ENCODE measurements at places on chromosomes 12 and 14. TPM values are rescaled to one million over a fixed set of nuclear protein-coding genes. Genes with fewer than 3 reads are reported as not detected.

DNA sequence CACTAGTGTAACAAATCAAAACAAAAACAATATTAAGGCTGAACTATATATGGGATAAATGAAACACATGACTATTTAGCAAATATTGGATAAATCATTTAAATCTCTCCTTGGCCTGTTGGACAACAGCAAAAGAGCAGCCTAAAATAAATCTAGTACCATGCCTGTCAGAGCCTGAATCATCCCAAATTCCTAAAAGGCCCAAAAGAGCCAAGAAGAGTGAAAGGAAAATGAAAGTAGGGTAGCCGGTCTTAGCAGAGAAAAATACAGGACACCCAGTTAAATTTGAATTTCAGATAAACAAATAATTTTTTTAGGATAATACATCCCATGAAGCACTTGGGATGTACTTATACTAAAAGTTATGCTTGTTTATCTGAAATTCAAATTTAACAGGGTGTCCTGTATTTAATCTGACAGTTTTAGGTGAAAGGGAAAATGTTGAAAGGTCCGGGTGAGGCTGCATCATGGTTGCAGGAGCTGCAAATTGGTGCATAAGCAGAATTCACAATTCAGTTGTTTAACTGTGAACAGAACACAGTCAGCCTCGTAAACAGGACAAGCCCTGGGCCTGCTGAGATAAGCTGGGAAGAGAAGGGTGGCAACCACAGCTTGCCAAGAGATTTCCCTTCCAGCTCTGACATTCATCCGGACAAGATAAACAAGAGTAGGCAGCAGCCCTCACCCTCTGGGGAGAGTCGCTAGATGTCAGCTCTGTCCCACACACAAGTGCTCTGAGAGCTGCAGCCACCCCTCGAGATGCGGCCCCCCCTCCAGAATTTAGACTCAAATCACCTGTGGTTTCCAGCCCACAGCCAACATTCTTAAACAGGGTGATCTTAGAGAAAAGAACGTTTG is 30.3 kb downstream of the DMAC2L start:
- DNase-seq: peak; percentile 90

GRCh38 chr14:33504246-33505099 is 446.4 kb downstream of the EGLN3 start:
- DNase-seq: no peak

DNA sequence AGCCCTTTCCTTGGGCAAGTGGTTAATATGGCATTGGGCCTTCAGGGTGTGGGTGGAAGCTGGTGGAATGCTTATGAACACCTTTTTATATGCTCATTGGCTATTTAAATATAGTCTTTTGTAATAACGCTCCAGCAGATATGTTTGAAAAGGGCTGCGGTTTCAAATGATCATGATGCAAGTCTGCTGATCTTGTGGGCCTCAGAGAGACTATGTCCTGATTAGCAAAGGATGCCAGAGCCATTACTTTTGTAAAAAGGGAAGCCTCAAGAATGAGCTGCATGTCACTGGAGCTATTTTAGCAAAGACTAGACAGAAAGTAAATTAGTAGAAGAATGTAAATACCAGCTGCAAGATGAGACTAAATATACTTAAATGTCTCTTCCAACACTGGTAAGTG is 200.5 kb downstream of the GXYLT1 start:
- peak; percentile 27 for DNase-seq

DNA sequence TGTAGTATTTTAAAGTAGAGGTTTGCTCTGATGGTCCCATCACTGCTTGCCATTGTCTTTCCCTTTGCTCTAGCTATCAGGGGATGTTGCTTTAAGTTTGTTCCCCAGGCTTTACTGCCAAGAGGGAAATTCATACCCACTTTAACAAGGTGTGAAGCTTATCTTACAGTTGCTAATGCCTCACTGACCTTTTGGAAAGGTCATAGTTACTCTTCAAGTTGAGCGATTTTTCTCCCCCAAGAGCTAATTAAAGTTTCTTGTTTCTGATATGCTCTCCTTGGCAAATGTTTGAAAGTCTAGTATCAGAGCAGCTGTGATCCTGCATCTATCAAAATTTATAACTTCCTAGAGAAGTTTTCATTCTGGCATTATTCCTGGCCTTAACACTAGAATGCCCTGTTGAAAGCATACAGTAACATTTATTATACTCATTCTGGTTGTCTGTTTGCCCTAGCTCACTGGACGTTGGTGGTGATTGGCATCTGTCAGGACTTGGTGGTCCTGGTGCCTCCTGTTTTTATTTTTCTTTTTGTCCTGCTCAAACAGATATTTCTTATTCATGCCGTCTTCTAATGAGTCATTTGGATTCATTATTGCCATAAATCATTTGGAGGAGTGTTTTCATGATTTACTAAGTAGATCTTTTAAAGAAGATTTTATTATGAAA is 8.1 kb downstream of the ATP2A2 start:
- no peak for DNase-seq

GRCh38 chr12:64088431-64089349 is 133.4 kb downstream of the KICS2 start:
- peak; percentile 97 for DNase-seq

- DNase-seq: no peak
These were observed 14.5 kb upstream of the TFCP2 start for GRCh38 chr12:51187370-51187987.

DNA sequence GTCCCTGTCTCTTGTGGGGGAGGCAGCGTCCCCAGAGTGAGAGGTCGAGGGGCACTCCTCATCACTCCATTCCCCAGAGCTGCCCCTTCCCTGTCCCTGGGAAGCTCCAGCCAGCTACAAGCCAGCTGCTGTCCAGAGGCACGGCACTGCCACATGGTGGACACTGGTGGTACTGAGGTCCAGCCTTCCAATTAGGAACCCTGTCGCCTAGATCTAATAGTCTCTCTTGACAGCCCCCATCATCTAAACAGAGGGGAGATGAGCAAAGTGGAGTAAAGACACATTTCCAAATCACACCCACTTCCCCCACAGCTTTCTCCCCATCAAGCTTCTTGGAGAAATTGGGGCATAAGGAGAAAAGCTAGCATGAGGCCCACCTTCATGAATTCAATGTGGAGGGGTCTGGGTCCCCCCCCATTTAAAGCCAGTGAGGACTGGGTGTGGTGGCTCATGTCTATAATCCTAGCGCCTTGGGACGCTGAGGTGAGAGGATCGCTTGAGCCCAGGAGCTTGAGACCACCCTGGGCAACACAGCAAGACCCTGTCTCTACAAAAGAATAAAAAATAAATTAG is 2.1 kb upstream of the INHBE start:
- DNase-seq: peak; percentile 63

- no peak for DNase-seq
These were observed 19.9 kb downstream of the MOK start for GRCh38 chr14:102285106-102285505.

DNA sequence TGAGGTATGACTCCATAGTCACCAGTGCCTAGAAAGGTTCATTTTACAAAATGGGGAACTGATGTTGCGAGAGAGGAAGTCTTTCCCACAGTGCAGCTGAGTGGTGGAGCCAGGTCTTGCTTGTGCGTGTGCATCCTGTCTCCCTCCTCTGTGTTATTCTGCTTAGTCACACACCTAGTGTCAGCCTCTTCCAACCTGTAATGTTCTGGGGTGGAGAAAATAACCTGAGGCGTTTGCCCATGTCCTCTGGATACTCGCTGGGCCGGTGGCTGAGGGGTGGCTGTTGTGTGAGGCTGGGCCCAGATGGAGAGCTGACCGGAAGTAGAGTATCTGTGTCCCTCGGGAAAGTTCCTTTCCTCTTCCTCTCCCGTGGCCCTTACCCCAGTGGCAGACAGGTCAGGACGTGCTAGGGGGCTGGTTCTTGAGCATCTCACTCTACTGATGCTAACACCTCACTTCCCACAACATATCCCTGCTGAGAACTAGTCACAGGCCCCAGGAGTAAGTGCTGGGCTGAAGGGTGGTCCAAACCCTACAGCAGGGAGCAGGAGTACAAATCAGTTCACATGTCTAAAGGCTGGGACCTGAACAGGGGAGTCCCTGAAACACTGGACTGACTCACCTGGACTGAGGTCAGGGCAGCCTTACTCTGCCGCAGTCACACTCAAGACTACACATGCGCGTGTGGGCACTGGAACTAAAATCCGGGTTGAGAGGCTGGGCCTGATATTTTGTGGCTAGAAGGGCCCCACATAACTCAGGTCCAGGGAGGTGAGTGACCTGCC is 7.0 kb downstream of the MLF2 start:
- DNase-seq: peak; percentile 39

- no peak for DNase-seq
These were observed 1236.5 kb downstream of the SLC16A7 start for GRCh38 chr12:60832290-60832689.

GRCh38 chr12:63843721-63844390 is 644 bp upstream of the SRGAP1 start:
- peak; percentile 90 for DNase-seq

DNA sequence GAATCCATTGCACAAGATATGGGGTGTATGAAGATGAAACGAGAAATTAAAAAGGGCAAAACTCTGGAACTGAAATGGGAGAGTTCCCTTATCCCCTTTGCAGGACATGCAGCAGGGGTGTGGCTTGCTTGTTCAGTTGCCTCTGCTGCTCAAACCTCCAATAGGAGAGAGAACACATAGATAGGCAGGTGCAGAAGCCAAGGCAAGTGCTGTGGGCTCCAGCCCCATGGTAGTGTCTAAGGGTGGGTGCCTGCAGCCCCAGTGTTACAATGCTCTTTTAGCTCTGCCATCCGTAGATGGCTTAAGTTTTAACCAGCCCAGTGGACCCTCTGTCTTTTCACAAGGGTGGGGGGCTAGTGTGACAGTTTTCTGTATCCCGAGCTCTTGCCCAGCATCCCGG is 69.7 kb downstream of the CMAS start:
- DNase-seq: no peak

DNA sequence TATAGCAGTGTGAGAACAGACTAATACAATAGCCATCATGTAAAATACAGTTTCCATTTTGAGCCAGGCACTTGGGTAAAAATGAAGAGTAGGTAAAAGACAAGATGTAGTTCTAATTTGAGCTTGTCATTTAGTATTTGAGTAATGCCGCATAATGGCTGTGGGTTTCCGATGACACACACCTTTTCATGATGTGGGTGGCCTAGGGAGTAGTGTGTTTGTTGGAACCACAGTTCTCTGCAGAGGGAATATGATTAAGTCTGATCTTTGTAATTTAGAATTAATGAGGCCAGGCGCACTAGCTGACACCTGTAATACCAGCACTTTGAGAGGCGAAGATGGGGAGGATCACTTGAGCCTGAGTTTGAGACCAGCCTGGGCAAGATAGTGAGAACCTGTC is 61.8 kb downstream of the RCOR1 start:
- DNase-seq: peak; percentile 70

DNA sequence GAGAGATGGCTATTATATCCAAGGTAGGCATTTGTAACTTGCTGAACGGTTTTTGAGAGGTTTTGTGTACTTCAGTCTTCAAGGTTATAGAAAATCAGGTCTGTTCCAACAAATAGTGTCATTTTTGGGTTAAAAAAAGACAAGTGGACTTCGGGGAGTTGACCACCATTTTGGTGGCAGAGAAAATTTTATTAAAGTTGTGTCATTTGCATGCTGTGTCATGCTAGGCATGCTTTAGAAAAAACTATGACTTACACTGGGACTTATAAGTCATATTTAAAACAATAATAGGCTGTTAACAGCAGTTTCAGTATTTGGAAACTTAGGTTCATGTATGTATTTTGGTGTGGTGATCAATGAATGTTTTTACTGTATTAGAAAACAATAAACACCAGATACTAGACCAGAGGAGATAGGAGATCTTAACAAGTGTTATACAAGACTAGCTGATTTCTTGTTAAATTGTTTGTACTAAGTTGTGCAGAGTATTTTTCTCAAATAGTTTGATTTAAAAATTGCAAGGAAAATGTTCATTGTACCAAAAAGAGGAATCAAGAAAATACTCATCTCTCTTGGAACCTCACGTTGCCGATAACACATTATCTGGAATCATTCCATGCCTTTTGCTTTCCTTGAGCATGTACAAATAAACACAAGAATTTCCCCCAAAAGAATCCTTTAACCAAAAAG is 1.4 kb downstream of the RAN start:
- DNase-seq: no peak

DNA sequence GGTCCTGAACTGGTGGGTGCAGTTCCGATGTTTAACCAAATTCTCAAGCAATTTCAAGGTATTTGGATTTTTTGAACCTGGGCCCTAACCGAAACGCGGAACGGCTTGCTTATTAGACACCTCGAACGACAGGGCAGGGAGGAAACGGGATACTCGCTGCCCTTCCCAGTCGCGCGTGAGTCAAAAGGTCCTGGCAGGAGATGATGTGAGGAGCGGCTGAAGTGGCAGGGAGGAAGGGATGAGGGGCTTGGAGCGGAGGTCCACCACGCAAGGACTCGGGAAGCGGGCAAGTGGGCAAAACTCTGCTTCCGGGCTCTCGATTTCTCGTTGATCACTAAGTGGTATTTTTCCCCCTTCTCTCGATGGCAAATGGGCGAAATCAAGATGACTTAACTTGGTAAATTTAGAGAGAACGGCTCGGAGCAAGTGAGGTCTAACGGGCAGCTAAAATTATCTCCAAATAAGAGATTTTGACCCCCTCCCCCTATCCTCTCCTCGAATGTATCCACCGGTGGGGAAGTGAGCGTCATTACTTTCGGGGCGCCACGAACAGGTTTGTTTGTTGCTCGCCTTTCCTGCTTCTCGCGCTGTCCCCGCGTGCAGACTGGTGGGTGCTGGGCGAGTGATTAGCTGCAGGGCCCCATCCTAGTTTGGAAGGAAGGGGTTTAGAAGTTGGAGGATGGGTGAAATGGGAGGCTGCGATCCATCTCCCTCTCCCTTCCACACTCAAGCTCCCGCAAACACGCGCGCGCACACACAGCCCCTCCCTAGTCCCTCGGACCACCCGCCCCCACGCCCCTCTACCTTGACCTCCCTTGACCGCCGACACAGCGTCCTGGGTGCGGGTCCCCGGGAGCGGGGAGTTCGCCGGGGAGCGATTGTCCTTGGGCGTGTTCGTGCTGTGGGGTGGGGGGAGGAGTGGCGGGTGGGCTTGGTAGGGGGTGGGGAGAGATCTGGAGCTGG is 986 bp upstream of the NTF3 start:
- no peak for DNase-seq

- peak; percentile 99 for DNase-seq
These were observed 55.0 kb upstream of the BICD1 start for GRCh38 chr12:32051511-32052211.

GRCh38 chr14:31025367-31026076 is at the start of gene AP4S1:
AP4S1 (plus strand) TSS chr14:31025649; CDS start chr14:31066197, 40,548 bp downstream.
- DNase-seq: peak; percentile 40

SYNE2 gene
- 36.0 TPM for total RNA-seq

KRT79 gene
- not detected for total RNA-seq

KRT86 gene
- 8.1 TPM for total RNA-seq

KLRD1 gene
- total RNA-seq: not detected

FIGNL2 gene
- total RNA-seq: not detected

ACOT6 gene
- not detected for total RNA-seq

CARMIL3 gene
- not detected for total RNA-seq

LBHD2 gene
- total RNA-seq: not detected

MED6 gene
- 37.2 TPM for total RNA-seq

Measured in M059J (cell line).